ENCODE measurements at places on chromosomes 5 and 9.

GRCh38 chr5:110463106-110463505, 263.4 kb downstream of the TMEM232 start:
- DNase-seq, result no peak

DNA sequence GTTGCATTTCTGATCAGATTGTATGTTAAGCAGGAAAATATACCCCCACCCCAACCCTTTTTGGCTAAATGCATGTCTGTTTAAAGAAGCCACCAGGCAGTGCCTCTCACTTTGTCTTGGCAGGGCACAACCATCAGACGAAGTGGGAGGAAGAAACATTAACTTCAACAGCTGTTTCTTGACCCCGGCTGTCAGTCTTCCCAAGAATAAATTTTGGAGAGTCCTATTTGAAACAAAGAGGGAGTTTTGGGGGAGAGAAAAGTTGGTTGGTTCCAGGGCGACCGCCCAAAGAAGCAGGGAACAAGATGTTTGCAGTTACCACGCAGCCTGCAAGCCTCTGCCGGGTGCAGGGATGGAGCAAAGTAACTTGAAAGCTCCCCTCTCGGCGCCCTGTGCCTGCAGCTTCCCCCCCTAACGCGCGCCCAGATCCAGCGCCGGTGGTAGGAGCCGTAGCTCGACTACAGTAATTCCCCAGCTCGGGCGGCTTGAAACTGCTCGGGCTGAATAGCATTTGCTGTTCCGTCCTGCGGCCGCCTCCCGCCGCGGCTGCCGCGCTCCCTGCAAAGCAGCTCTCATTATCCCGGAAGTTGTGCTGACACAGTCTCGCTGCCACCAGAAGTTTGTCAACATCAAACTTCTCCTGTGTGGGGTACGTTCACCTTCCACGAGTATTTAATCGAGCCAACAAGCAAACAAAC, 100.7 kb upstream of the SSBP2 start:
- DNase-seq, result peak; percentile 84

- DNase-seq, result peak; percentile 23
Observed at GRCh38 chr9:1042466-1042865, 7.7 kb upstream of the DMRT2 start.

GRCh38 chr5:43008363-43009153, 31.6 kb downstream of the ANXA2R start:
- DNase-seq, result peak; percentile 92

GRCh38 chr9:37929441-37929895, 25.5 kb upstream of the SLC25A51 start:
- no peak for DNase-seq

GRCh38 chr5:135222771-135223170, 176.3 kb downstream of the MACROH2A1 start:
- no peak for DNase-seq

- DNase-seq, result peak; percentile 9
Observed at GRCh38 chr5:78899922-78900362, 85.2 kb downstream of the ARSB start.

DNA sequence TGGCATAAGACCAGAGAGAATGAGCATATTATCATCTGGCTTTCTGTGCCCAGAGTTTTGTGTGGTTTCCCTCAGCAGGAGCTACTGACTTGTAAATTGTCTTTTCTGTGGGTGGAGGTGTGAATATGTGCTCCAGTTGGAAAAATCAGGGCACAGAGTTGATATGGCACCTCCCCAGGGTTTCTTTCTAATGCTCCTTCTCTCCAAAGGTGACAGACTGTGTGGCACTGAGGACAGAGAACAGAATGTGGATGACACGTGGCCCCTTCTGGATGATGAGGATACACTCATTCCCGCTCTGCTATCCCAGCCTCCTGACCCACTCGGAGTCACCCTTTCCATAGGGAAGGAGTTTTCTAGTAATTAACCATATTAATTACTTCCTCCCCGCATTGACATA, 221.0 kb downstream of the ICE1 start:
- no peak for DNase-seq

GRCh38 chr5:76351176-76351575, 51.9 kb upstream of the IQGAP2 start:
- DNase-seq, result no peak

- DNase-seq, result no peak
Observed at GRCh38 chr5:170254056-170254455, 21.3 kb downstream of the C5orf58 start.

DNA sequence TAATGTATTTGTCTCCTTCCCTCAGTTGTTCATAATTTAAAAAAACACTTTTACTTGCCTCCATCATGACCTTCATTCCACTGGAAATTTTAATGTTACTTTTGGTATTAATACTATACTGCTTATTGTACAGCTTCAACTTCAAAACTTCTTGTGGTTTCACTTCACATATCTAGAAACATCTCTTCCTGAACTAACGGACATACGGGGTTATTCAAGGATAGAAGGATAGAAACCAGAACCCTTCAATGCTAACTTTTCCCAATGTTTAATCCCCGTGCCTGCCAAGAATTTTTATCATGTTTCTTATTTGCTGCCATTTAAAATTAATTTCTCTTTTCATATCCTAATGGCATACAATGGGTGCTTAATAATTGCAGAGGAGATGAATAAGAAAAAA, 36.3 kb upstream of the SETD9 start:
- DNase-seq, result no peak

DNA sequence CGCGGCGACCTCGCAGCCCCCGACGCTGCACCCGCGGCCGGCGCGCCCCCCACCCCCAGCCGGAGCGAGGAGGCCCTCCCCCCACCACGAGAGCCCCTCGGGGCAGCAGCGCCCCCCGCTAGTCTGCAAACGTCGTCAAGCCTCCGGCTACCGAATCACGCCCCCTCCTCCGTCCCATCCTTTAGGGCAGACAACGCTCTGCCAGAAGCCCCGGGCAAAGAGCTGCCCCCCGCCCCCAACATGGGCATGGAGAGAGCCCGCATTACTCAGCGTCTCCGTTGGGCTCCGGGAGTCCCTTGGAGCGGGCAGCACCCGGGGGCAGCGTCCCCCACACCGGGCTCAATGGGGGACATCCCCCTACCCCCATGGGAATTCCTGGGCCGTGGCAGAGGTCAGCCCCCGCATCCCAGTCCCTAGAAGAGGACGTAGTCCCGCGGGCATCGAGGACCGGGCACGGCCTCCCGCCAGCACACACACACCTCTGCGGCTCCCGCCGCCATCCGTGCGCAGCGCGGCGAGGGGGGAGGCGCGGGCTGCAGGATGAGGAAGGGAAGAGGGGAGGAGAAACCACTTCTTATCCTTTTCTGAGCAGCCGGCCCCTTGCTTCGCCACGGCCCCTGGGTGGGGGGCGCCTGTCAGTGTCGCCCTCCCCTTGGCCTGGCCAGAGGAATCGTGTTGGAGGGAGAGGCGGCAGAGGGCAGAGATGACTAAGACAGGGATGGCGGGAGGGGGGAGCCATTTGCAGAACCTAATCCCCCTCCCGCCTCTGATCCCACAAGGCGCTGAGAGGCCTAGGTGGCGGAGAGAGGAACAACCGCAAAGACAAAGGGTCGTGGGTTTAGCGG, 750 bp downstream of the DNM1 start:
- peak; percentile 55 for DNase-seq
